ENCODE measurements at places on chromosomes 5 and 9.

- DNase-seq, result no peak
Measured at GRCh38 chr9:111957856-111958631, 61.4 kb downstream of the UGCG start.

- DNase-seq, result no peak
Measured at GRCh38 chr5:94245608-94246007, 372.8 kb downstream of the KIAA0825 start.

DNA sequence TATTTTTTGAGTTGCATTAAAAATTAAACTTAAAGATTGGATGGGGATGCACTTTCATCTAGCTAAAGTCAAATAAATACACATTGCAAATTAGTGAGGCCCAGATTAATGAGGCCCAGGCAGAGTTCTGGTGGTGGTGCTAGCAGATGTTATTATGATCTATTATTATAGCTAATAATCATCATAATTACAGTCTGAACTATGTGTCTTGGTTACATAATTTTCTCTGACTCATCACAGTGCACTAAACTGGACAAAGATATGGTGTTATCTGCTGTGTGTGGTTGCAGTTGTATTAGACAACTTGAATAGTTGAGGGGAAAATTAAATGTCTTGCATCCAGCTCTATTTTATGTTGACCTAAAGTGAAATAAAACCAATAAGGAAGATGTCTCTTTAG lies 568.8 kb downstream of the TLR4 start:
- DNase-seq, result no peak

GRCh38 chr5:139816566-139816965 lies 21.0 kb downstream of the PSD2 start:
- DNase-seq, result no peak

DNA sequence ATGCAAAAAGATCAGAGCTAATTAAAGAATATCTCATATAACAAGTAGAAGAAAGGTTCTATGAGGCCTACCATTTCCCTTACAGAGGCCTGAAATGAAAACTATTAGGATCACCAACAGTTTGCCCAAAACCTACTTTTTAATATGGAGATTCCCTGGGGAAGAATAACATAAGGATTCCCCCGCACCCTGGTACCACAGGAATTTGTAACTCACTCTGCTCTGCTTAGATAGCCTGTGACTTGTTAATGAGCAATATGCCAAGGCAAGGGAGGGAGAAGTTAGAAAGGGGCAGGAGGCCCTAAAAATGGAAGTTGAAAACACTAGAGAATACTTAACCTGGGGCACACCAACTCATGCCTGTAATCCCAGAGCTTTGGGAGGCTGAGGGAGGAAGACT lies 107.0 kb downstream of the CDH6 start:
- no peak for DNase-seq

DNA sequence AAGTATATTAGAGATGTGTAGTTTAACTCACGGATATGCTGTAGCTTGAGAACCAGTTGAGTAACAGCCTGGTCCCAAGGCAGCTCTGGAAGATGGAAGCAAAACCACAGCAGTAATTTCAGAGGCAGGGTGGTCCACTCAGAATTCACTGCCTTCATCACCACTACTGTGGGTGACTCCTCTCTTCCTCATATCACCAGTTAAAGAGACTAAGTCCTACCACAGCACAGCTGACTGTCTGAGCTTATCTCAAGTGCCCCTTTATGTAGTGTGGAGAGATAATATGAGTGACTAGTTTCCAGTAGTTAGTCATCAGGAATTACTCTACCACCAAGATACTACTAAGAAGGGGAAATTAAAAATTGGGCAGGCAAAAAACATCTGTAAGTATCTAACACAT lies 1571.2 kb upstream of the C9orf72 start:
- peak; percentile 4 for DNase-seq

DNA sequence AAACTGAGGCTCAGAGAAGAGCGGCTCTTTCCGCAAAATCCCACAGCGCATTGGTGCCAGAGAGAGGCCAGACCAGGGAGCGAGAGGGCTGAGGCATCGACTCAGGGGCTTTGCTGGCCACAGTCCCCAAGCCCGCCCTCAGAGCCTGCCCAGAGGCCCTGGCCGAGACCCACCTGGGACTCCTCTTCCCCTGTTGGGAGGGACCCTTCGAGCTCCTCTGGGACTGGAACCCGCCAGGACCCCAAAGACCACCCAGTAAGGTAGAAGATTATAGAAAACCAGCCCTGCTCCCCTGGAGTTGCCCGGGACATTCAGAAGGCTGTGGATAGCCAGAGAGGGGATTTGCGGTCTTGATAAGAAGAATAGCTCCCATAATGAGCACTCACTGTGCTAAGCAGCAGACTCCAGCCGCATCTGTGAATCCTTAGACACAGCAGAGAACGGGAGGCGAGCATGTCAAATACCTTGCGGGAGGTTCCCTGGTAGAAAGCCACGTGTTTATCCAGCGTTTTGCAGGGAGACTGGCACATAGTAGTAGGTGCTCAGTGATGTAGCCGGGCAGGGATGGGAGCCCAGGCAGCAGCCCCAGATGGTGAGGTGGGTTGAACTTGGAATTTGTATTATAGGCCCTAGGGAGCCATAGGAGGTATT lies 651 bp upstream of the AK1 start:
- no peak for DNase-seq

DNA sequence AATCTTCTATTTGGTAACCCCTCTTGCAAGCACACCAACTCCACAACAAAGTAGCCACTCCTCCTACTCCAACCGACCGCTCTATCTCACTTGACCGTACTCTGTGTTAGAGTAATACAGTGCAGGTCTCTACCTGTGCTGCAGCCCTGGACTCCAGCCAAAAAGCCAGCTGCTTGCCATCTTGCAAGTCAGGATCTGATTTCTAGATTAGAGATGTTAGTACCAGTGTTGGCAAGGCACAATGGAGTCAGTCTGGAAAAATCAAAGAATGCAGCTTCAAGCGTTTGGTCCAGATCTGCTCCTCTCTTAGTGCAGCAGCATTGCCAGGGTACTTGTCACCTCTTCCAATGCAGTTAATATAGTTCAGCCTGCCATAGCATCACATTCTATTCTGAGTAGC lies 477.6 kb downstream of the ZSWIM6 start:
- DNase-seq, result peak; percentile 19

GRCh38 chr5:151298063-151298855 lies 5.3 kb downstream of the SLC36A3 start:
- DNase-seq, result no peak

- no peak for DNase-seq
Measured at GRCh38 chr5:134736173-134736812, 2.1 kb upstream of the CAMLG start.

DNA sequence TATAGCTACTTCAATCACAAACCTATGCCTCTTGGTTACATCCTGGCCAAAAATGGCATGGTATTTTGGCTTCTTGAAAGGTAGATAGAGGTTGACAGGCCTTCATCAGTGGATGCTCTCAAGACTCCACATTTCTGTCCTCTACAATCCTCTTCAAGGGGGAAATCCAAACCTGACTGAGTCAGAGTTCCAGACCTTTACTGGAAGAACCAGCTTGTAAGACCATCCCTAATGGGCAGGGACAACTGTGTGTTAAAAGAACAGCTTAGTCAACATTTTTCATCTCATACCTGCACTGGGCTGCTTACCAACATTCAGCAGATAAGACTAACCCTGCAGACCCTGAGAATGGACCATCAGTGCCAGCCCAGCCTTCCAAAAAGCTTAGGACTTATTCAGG lies 155.7 kb downstream of the CDK5RAP2 start:
- DNase-seq, result no peak

GRCh38 chr9:131237931-131238401 lies 38.3 kb downstream of the FAM78A start:
- no peak for DNase-seq

GRCh38 chr5:39822020-39822419 lies 397.2 kb upstream of the DAB2 start:
- no peak for DNase-seq

- no peak for DNase-seq
Measured at GRCh38 chr9:114413861-114414301, 26.1 kb upstream of the AKNA start.

DNA sequence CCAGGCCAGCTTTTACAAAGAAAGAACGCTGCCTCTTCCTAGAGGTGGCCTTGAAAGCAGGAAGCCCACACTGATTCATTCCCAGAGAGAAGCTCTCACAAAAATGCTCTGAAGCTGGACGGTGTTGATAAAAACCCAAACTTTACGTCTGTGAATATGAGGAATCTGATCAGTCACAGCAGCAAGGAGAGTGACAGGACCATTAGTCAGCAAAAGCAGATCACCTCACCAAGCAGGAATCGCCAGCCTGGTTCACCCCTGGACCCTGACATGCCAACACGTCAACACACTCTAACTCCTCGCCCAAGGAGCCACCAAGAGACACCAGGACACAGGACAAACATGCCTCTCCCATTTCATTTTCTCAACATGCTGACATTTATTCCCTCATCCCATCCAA lies 70.6 kb upstream of the ZNF622 start:
- DNase-seq, result no peak

DNA sequence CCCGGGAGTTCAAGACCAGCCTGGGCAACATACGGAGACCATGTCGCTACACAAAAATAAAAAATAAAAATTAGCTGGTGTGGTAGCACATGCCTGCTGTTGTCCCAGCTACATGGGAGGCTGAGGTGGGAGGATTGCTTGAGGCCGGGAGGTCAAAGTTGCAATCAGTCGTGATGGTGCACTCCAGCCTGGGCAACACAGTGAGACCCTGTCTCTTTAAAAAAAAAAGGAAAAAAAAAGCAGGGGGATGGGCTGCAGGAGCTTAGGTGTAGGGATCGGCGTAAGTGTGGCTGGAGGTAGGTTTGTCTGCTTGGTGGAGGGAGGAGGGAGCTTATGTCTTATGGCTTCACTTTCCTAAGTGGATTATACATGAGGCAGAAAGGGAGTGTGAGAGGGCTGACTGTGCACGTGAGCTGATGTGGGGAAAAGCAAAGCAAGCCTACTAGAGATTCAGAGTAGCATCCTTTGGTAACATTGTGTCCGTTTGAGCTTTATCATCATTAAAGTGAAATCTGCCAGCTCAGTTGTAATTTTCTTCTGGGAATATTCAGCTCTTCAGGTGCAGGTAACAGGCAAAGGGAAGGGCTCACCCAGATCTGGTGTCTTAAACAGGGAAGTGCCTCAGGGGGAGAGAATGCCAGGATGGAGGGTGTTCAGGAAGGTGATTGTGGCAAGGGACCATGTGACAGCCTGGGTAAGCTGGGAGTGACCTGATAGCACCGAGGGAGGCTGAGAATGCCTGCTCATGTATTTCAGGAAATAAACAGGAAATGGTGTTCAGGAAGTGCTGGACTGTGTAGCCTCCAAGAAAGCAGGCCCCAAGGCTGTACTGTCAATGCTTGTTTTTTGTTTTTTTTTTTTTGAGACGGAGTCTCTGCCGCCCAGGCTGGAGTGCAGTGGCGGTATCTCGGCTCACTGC lies 17.6 kb upstream of the SETX start:
- no peak for DNase-seq

GRCh38 chr9:96441798-96442445 lies 8.0 kb upstream of the HABP4 start:
- DNase-seq, result peak; percentile 17

DNA sequence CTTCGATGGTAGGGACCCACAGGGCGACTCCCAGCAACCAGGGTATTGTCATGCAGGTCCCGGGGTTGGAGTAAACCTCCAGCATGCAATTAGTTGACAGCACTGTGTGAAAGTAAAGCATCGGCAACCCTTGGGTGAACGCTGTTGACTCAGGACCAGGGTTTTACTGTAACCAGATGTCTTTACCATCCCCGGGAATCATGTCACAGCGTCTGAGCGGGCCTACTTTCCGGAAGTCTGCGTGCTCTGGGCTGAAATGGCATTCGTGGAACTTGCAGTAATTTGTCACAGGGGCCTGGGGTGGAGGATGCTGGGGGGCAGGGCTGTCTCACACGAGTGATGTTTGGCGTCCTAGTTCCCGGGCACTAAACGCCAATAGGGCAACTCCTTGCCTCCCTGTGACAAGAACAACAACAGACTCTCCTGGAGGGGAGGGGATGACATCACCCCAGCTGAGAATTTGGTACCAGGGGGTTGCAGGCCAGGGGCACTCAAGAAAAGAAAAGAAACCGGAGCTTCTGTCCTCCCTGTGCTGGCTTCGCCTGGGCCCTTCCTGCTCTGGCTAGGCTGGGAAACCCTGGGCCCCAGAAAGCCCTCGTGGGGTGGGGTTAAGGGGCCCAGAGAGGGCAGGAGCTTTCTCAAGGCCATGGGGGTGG lies 10.1 kb upstream of the UBAC1 start:
- no peak for DNase-seq

GRCh38 chr5:94621763-94622162 lies 3.3 kb downstream of the SLF1 start:
- DNase-seq, result no peak

- DNase-seq, result no peak
Measured at GRCh38 chr9:27194401-27195091, 85.5 kb downstream of the TEK start.

DNA sequence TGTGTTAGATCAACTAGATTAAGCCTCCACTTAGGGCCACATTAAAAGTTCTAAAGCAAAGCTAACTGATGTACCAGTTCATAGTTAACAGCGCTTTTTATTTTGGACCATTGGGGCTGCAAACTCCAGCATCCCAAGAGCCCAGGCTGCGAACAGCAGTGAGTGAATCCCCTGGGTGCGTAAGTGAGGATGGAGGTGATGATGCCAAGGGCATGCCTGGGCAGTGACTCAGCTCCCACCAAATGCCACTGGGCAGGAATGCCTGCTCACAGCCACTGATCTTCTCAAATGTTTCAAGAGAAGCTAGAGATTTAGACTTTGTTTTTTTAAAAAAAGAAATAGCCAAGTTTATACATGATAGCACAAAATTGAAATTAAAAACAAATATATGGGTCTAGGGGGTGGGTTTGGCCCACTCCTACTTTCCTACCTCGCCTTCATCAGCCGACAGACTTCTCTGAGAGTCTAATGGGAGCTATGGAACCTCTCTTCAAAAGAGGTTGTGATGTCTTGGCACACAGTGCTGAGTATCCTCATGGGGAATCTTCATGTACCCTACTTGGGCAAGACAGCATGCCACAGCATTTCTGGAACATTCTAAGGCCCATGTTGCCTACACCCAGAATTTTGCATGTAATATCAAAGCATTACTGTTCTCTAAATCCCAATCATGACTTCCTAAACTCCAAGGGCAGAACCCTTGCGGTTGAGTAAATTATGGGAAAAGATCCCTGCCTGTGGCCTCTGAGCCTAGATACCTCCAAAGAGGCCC lies 398.1 kb downstream of the EBF1 start:
- DNase-seq, result peak; percentile 60

GRCh38 chr5:82735160-82735789 lies 341.9 kb downstream of the TMEM167A start:
- no peak for DNase-seq

GRCh38 chr5:34897646-34898045 lies 17.7 kb downstream of the RAD1 start:
- no peak for DNase-seq

- no peak for DNase-seq
Measured at GRCh38 chr5:55062039-55062779, 38.2 kb downstream of the GZMK start.

- peak; percentile 12 for DNase-seq
Measured at GRCh38 chr9:100216178-100216787, 117.2 kb downstream of the INVS start.

DNA sequence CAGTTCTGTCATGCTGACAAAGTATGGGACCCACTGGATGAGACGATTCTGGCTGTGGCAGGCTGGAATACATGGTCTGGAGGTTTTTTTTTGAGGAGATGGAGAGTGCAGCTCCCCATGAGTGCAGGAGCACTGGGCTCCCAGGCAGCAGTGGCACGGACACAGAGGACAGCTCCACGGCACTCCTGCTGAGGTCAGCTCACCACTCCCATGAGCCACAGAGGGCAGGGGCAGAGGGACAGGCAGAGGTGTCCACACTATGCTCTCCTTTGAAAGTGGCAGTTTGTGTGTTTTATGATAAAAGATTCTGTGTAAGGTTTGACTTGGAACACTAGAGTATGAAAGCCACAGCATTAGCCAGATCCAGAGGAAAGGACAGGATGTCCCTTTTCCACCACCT lies 114.4 kb downstream of the UBE2R2 start:
- no peak for DNase-seq
